Activated CD4-positive, alpha-beta T cell treated with anti-CD3 and anti-CD28 coated beads, Interleukin-2, amount 50 U/mL, for 4 hours (primary cell): ENCODE measurements at places on chromosomes 6 and 20.

DNA sequence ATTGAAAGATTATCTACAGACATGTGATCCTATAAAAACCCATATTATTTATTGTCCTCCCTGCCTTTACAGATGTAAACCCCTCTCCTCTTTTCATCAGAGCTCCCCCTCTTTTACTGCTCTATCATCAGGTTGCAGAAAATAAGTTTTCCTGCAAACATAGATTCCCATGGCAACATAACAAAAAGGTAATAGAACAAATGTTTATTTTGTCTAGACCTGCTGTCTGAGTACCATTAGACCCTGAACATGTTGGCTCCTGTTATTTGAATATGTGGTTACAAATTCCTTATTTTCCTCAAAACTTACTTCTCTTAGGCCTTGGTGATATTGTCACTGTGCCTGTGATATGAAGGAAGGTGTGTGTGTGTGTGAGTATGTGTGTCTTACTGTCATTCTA, 11.5 kb downstream of the MAPK14 start:
- no peak for DNase-seq

DNA sequence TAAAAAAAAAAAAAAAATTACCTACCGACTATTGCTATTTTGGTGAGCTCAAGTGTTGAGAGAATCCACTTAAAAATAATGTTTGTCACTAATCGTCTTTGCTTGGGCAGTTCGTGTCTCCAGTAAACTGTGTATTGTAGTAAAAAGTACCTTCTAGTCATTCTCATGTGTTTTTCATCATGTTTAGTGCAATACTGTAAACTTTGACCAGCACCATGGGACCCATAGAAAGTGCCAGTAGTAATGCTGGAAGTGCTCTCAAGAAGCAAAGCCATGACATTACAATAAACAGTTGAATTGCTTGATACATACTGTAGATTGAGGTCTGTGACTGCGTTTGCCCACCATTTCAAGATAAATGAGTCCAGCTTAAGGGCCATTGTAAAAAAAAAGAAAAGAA, 395.2 kb downstream of the BCKDHB start:
- no peak for DNase-seq

GRCh38 chr6:97465877-97466561, 183.0 kb upstream of the MMS22L start:
- DNase-seq = no peak

GRCh38 chr6:123804014-123804786, 535 bp downstream of the NKAIN2 start:
- DNase-seq = no peak

- no peak for DNase-seq
These were observed 6.9 kb upstream of the SYNDIG1 start for GRCh38 chr20:24462460-24463010.

DNA sequence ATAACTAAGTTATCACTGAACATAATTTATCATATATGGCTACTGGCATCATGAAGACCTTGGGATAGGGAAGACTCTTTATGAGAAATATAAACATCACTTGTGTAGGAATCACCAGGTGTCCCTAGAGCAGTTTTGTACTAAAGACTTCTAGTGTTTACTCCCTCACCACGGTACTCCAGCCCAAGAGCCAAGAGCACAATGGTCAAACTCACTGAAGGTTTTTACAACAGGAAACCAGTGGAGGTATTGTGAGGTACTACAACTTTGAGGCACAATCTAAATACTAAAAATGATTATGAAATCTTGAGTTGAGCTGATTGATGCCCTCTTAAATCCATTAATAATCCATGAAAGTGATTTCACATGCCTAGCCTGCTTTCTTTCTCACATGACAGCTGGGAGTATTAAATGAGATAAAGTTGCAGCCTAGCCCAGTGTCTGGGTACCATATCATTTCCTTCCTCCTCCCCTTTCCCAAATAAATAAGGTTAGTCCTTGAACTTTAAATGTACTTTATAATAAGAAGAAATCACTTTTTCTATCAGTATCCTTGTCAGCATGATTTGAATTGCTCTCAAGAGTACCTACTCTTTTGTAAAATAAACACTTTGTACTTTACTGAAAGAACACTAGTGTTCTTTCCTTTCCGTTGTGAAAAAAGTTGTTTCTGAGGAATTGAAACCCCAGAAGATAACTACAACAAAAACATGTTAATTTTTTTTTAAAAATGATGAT, 26.5 kb downstream of the GLO1 start:
- DNase-seq = no peak

- DNase-seq = no peak
These were observed 49.0 kb downstream of the SYNJ2 start for GRCh38 chr6:158030380-158031300.

GRCh38 chr20:23226612-23227265, 123.9 kb upstream of the NXT1 start:
- DNase-seq = no peak

DNA sequence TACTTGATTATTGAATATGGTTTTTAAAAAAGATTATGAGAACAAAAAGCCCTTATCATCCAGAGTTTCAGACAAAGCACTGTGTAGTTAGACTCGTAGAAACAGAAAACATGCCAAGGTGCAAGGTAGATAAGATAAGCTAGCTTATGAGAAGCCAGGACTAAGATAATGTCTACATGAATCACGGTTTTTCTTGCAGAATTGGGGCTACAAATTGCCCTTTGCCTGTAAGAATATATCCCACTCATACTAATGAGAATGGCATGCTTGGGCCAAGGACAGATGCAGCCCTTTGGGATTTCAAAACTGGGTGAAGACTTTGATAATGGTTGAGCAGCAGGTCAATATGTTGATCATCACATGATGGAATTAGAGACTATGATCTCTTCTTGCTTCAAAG, 165.3 kb upstream of the PREP start:
- DNase-seq = no peak

DNA sequence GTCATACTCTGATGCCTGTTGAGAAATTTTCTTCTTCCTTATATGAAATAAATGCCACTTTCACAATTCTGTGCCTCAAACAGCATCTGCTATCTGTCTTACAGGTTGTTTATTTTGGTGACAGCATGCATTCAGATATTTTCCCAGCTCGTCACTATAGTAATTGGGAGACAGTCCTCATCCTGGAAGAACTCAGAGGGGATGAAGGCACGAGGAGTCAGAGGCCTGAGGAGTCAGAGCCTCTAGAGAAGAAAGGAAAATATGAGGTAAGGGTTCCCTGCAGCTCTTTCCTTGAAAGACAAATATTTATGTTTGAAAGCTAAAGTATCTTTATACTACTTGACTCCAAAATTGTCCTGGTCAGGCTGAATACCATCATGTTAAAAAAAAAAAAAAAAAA, 15.8 kb downstream of the TSPYL4 start:
- no peak for DNase-seq

GRCh38 chr6:34145161-34146020, 496 bp downstream of the GRM4 start:
- peak; percentile 27 for DNase-seq

DNA sequence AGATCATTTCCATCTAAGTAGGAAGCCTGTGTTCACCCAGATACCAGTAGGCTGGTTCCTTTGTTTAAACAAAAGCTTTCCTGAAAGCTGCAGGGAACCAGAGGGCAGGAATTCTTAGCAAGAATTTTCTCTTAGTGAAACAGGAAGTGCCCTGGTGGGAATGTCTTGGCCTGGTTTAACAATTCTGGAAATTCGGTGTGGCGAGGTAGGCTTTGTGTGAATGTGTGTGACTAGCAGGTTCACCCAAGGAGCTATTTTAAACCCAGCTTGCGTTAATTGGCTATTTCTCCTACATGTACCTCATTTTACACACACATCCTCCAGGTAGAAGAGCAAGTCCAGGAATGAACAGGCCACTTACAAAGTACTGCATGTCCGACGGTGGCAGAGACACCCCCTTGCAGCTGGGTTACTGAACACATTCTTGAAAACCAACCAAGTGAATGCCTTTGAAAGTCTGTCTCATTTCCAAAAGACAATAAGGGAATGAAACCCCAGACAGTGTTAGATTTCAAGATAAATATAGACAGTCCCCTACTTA, 64.6 kb downstream of the GFOD1 start:
- DNase-seq = no peak

DNA sequence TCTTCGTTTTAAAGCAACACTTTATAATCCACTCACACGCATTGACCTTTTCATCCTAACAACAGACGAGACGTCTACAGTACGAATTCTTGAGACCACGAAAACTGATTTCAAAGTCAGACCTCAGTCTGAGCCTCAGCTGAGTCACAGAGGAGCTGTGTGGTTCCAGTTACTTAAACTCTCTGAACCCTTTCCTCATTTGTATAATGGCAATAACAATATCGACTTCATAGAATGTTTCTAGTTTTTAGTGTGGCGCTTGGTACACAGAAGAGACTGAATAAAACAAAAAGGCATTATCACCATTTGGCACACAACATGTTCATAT, 236.9 kb downstream of the ATXN1 start:
- no peak for DNase-seq

DNA sequence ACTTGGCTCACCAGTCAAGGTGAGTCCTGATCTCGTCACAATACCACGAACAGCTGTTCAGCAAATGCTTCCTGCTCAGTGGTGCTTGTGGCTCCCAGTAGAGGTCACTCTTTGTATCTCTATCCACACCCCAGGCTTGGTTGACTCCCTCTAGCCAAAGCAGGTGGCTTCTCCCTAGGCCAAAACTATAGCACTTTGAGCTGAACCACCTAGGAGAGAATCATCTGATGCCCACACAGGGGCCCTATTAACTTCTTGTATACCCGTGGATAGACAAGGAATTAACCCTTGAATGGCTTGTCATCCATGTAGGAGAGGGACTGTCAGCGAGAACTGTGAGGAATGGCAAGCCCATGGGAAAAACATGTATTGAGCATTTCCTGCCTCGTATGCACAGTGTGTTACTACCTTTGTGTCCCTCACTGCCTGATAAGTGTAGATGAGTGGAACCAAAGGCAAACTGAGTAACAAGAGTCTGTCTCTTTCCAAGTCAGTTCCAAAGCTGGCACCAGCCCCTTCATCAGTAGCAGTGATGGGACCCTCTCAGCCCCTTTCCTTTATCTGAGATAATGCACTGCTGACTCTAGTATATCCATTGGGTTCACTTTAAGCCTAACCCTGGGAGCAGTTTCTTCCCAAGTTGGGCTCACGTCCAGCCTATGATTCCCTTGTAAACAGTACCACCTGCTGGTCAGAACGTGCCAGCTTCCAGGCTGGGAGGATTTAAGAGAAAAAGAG, 42.5 kb downstream of the EIF2S2 start:
- peak; percentile 44 for DNase-seq

- no peak for DNase-seq
These were observed 108.1 kb upstream of the DUSP22 start for GRCh38 chr6:184161-184700.

GRCh38 chr6:35018746-35019145, 122.4 kb downstream of the TCP11 start:
- DNase-seq = no peak

- DNase-seq = no peak
These were observed 88.4 kb downstream of the OLIG3 start for GRCh38 chr6:137405806-137406205.

DNA sequence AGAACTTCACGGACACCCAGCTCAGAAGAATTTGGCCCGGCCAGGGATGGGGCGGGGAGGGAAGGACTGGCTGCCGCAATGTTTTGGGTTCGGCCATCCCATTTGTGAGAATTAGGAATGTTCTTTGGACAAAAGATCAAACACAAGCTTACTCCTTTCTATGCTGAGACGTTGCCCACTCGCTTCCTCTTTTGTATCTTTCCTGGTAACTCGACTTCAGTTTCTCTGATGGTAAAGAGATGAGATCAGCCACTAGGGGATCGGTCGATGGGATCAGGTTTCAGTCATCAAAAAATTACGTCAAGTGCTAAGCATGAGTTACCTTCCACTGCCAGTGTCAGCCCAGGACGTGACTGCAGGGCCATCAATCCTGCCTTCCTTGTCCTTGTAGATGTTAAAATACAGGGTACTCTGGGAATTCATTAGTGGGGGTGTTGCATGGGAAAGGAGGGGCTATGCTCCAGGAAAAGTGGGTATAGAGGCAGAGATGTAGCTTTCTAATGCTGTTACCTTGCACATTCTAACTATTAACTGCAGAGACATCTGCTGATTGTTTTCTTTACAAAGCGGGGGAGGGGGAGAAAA, 190.2 kb downstream of the TSHZ2 start:
- DNase-seq = no peak

GRCh38 chr20:15859061-15859460, 714.2 kb downstream of the KIF16B start:
- DNase-seq = no peak

- no peak for DNase-seq
These were observed 111.6 kb downstream of the TINAG start for GRCh38 chr6:54419885-54420284.

GRCh38 chr20:2859330-2860121, 13.8 kb upstream of the PTPRA start:
- no peak for DNase-seq

DNA sequence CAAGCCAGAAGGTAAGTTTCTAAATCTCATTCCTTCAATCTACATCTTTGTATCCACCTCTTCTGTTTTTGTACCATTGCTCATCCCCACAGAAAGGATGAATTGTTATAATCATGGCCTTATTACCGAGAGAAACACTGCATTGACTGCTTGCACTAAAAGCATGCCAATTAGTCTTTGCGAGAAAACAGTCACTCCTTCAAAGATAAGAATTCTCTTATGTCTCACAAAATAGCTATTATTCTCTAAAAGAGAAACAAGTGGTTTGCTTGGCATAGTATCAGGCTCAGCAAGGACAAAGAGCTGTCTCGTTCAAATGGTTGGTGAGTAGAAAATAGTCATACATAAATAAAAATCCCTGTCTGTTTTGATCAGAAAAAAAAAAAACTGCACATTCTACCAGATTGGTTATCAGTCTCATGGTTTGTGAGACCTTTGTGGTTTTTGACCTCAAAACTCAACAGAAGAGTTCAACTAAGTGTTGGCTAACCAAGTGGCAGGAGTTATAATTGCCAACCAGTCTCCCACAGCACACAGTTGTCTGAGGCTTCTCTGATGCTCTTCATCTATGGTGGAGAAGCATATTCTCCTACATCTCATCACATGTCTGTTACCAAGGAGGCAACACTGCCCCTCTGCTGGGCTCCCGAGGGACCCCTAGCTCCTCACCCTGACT, 35.1 kb upstream of the ARMH2 start:
- DNase-seq = no peak

GRCh38 chr6:159093609-159094443, 49.0 kb upstream of the TAGAP start:
- peak; percentile 29 for DNase-seq

DNA sequence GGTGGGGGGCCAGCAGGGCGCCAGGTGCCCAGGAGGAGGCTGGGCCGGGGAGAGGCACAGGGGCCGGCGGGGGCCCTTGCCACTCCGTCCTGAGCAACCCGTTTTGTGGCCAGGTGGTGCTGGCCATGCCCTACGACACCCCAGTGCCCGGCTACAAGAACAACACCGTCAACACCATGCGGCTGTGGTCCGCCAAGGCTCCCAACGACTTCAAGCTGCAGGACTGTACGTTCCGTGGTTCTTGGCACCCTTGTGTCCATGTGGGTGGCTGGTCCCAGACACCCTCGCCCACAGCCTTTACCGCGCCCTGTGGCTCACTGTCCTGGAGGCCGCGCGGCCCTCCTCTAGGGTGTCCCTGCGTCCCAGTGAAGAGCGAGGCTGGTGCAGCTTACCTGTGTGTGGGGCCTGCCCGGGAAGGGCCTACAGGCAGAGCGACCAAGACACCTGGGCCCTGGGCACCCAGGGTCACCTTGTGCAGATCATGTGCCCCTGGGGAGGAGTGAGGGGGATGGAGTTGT, 28.7 kb downstream of the PYGB start:
- no peak for DNase-seq
